ENCODE measurements at places on chromosomes 11 and 22.
A peak's percentile ranks its signal among the peaks of the same experiment; 100 is the strongest.

- no peak for DNase-seq
These were observed 35.7 kb downstream of the TBCEL start for GRCh38 chr11:121059605-121060004.

DNA sequence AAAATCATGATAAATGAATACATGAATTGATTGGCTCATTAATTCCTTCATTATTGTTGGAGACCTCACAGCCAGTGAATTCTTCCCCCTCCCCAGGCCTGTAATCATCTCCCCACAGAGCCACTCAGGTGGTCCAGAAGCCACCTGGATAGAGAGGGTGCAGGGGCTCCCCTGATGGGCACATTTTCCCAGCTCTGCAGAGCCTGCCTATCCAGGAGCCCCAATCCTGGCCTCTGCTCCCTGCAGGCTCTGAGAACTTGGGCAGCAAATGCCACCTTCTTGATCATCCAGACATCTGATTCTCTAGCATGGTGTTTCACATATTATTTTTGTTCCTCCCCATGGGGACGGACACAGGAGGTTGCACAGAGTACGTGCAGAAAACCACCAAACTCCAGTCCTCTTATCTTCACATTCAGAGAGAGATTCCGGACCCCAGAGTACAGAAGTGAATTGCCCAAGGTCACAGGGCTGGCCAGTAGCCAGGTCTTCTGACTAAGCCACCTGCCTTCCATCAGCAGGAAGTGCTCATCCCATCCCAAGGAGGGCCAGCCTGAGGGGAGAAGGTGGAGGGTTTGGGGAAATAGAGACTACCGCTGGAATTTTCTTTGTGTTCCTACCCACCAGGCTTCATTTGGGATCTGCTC, 348.0 kb downstream of the BUD13 start:
- DNase-seq = no peak

DNA sequence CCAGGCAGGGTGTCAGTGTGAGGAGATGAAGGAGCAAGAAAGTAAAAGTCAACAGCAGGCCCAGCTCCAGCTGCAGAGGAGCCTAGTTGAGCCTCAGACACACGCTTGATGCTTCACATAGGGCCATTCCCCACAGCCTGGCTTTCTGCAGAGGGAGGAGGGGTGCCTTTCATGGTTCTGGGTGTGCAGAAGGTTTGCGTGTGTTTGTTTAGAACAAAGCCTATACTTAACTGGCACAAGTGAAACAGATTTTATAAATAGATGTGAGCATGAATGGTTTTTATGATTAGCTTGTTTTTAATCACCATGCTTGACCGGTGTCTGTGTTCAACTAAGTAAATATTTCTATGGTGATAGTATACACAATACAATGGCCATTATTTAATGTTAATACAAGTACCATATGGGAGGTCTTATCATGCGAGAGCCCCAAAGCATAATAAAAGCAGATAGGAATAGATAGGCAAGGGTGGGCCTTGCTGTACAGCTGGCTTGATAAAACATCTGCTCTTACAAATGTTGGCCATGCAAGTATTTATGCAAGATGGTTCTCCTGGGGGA, 290.2 kb downstream of the ETS1 start:
- DNase-seq = no peak

DNA sequence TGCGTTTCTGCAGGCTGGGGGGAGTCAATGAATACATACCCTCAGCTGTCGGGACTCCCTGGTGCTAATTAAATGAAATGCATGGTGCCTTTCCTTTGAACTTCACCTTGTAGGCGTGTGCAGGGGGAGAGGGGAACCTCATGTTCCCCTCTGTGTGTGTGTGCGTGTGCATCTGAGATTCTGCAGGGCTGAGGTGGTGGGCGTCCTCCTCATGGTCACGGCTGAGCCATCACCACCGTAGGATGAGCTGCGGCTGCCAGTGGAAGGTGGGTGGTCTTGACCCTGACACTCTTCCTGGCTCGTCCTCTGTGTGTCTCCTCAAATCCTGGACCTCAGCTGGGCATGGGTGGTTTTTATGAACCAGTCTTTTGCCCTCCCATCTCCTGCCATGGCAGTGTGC, 53.0 kb upstream of the TTLL12 start:
- no peak for DNase-seq

GRCh38 chr11:126163074-126163700, 48.3 kb downstream of the RPUSD4 start:
- peak; percentile 86 for DNase-seq

DNA sequence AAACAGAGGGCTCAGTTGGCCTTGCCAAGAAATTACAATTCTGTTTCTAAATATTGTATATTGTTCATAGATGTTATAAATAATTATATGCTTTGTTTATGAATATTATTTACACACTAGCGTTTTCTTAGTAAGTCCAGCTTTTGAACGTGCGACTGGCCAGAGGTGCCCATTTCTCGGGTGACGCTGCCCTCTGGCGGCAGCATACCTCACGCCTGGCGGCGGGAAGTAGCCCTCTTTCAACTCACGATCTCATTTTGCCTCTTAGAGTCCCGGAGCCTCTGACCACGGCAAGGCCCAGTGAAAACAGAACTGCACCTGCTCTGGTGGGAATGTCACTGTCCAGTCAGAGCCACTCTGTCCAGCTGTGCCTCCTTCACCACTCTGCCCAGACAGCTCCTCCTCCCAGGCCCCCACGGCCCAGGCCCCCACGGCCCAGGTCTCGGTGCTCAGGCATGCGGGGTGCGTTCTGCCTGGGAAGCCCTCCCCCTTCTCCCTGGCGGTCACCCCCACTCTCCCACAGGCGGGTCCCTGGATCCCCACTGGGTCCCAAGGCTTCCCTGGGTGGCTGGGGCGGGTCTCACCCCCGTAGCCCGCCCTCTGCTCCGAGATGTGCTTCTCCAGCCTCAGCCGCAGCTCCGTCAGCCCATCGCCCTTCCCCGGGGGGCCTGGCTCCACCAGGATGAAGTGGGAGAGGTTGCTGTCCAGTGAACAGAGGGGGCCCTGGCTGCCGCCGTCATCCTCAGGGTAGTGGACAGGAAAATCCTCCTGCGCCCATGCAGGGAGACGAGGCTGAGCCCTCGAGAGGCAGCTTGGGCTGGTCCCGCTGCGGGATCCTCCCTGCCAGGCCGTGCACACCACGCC, 19.3 kb downstream of the TSSC4 start:
- DNase-seq = no peak

- no peak for DNase-seq
These were observed 305.0 kb downstream of the BUD13 start for GRCh38 chr11:116467823-116468222.

- DNase-seq = no peak
These were observed 62.0 kb downstream of the STK33 start for GRCh38 chr11:8531982-8532381.

Measured in suprapubic skin (tissue), 4 donors.